ENCODE measurements at places on chromosomes 13 and 19.
A peak's percentile ranks its signal among the peaks of the same experiment; 100 is the strongest.

DNA sequence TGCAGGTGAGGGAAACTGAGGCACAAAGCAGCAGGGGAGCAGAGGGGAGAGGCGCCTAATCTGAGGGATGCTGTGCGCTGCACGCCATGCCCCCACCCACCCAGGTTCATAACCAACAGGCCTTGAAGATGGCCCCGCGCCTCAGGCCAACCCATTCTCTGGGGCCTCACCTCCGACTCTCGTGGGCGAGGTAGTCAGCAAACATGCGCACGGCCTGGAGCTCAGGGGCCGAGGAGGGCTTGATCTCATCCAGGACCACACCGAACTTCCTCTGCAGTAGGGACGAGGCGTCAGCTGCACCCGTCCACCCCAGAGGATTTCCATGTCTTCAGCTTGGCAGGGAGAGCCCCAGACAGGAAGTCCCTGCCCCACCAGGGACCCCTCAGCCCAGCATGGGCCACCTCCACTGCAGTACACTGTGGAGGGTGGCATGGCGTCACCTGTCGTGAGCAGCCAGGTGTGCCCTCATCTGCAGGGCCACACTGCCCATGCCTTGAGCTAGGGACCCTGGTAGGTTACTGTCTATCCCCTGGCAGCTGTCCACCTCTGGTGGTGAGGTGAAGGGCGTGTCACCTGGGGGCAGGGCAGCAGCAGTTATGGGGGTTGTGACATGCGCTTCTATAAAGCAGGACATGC is 8.3 kb downstream of the COPE start:
- DNase-seq = no peak

- DNase-seq = no peak
Observed at GRCh38 chr19:35636651-35637050, 4.9 kb upstream of the ETV2 start.

DNA sequence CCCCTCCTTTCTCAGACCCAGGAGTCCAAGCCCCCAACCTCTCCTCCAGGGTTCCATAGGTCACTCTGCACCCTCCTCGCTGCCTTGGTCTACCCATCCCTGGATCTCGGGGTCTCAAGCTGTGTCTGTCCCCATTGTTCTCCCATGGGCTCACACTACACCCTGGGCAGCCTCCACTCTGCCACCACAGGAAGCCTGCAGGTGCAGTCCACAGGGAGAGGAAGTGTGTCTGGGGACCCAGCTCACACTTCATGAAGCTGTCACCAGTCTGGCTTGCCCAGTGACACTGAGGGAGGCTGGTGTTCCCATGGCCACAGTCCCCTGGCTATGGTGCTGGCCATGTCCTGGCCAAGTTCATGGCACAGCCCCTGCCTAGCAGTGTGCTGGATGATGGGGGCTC is 5.3 kb downstream of the NECTIN2 start:
- no peak for DNase-seq

DNA sequence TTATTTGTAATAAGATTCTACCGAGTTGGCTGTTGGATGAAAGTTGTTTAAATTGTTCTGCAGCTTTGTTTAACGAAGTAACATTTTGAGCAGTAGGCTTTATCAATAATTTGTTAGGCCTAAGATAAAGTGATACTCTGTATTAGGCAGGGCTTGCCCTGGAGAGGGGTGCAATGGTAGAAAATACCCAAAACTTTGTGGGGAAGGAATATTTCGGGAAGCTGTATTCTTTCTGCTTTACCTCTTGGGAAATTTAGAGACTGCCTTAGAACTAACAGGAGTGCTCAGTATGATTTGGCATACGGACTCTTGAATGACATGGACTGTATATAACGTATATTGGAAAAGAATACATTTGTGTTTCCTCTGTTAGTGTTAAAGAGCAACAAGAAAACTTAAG is 2.5 kb downstream of the PDS5B start:
- no peak for DNase-seq

DNA sequence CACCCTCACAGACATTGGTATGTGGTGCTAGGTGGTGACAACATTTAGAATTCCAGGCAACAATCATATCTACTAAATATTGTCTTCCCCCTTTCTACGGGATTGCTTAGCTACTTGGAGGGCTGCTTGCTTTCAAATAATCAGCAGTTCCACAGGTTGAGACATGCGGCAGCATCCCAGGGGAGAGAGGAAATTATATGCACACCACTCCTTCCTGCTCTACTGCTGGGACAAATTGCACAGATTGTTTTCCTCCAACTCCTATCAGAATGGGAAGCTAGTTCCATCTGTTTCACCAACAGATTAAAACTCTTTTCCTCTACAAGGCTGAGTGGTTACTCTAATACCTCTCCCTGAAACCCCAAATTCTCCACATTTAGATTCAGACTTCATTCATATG is 275.4 kb downstream of the DNAJC15 start:
- DNase-seq = no peak

- DNase-seq = no peak
Observed at GRCh38 chr13:87570669-87571068, 100.5 kb upstream of the SLITRK5 start.

GRCh38 chr13:26558987-26559386 is 1.5 kb downstream of the WASF3 start:
- DNase-seq = no peak

GRCh38 chr13:89352384-89352783 is 1681.2 kb downstream of the SLITRK5 start:
- no peak for DNase-seq

- no peak for DNase-seq
Observed at GRCh38 chr13:66528180-66528579, 702.0 kb downstream of the PCDH9 start.

DNA sequence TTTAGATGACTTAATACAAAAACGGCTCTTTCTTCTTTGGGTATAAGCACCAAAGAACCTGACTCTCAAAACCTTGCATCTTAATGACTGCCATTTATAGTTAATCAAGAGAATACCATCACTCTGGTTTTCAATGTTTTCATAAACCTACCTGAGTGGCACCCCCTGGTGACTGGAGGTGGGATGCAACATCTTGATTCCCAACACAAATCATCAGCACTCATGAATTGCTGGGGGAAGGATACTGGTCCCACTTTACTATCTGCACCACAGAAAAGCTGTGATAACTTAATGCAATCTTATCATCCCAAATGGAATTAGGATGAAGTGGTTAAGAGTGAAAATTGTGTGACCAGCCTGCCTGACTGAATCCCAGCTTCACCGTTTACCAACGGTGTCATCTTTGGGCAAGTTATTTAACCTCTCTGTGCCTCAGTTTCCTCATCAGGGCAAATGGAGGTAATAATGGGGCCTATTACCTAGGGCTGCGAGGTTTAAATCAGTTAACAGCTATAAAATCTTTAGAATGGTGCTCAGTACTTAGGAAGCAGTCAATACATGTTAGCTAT is 366.4 kb downstream of the KLF12 start:
- no peak for DNase-seq

- no peak for DNase-seq
Observed at GRCh38 chr13:38880397-38880796, 110.2 kb downstream of the STOML3 start.

- DNase-seq = no peak
Observed at GRCh38 chr13:38430796-38431195, 81.1 kb downstream of the UFM1 start.

- DNase-seq = no peak
Observed at GRCh38 chr13:43573361-43573740, 213.4 kb downstream of the ENOX1 start.

DNA sequence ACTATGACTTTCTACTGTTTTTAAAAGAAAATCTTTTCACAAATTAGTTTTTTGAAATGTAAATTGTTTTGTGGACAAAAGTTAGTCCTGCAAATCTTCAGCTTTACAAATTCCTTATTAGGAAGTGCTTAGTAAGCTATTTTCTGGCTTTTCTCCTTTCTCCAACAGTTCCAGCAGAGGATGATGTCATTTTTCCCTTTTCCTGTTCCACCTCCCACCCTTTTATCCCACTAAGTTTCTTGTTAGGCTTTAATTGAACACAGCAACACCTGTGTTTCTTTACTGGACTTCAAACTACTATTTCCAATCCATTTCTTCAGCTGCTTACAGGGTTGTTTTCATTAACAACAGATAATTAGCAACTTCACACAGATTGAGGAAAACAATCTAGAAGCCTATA is 389.2 kb downstream of the NDFIP2 start:
- DNase-seq = no peak

GRCh38 chr19:37930416-37930815 is 23.4 kb downstream of the SIPA1L3 start:
- DNase-seq = no peak

- no peak for DNase-seq
Observed at GRCh38 chr13:59471106-59471505, 692.6 kb downstream of the DIAPH3 start.

DNA sequence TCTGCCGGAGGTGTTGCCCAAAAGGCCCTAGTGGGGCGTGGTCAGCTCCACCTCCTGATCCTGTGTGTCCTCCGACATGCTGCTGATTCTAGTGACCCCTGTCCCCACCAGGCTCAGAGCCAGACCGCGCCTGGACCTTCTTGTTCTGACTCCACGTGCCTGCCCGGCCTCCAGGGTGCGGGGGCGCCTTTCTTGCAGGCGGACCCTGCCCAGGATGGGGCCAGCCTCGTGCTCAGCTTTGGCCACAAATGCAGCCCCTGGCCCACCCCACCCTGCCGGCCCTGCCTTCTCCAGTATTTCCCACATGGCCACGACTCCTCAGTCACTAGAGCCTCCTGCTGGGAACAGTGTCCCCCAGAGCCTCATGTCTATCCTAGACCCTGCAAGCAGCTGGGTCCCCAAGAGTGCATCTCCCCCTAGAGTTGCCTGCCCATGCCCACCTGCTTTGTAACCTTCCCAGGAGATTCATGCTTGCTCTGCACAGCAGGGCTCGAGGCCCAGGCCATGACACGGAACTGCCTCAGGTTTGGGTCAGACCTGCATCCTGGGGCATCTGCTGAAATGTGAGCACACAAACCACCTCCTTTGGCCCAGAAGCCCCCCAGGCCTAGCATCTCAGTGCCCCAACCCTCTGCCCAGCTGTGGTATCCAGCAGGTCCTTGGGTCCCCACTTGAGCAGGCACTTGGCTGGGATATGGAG is 27.0 kb downstream of the TMEM161A start:
- DNase-seq = no peak

DNA sequence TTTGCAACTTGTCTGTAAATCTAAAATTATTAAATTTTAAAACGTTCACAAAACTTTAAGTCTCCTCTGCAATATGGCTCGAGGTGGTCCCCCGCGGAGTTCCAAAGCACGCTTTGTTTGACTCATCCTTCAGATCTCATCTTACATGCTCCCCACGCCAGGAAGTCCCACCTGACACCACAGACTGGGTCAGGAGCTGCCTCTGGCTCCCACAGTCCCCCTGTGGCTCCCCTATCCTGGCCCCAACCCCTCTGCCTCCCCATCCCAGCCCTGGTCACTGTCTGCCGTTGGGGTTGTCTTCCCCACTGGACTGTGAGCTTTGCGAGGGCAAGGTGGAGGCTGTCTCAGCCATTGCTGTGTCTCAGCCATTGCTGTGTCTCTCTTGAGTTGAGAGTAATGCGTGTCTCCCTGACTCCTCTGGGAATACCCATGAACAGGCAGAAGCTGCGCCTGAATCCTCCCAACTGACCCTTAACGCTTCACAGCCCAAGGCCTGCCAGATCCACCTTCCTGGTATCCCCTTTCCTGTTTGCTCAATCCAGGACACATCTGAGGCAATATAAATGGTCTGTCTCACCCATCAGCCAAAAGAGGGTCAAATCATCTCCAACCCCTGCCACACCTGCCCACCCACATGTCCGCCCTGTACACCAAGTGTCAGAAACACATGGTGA is 15.9 kb downstream of the DYRK1B start:
- DNase-seq = no peak

- DNase-seq = peak; percentile 50
Observed at GRCh38 chr13:48125794-48126228, 30.9 kb upstream of the MED4 start.

GRCh38 chr19:37941782-37942515 is 34.9 kb downstream of the SIPA1L3 start:
- no peak for DNase-seq

DNA sequence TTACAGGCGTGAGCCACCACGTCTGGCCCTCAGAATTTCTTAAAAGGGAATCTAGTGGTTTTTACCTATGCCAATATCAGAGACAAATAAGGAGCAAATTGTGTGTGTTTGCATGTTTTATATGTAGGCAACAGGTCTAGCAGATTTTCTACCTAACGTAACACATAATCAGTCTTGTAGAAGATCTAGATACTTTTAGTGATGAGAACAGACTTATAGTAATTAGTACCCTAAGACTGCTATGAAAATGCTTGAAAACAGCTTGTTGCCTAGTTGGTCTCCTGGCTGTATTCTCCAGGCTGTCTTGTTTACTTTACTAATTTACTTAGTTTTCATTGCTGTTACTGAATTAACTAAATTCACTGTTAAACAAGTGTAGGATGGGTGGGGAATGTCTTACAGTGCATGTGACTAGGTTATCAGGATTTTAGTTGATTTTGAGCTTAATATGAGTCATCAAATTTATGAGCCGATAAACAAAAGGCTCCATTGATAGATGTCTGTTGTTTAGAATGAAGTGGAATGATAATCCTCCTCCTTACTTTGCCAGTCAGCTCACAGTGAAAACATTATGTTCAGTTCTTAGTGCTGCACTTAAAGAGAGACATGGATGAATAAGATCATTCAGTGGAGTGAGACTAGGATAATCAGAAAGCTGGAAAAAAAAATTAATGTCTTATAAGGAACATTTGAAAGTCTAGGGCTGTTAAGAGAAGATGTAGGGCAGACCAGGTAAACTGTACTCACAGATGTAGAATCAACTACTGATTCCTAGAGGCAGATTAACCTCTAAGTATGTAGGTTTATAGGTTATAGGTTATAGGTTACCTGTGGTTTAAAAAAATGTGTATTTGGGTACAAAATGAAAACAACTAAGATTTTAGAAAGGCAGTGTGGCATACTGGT is 22.4 kb downstream of the GTF2F2 start:
- no peak for DNase-seq

- DNase-seq = no peak
Observed at GRCh38 chr19:41758846-41759245, 3.5 kb downstream of the CEACAM6 start.

Data from right forelimb (tissue), 1 donor.